AG04450 (cell line): ENCODE measurements at places on chromosomes 3 and 15.

GRCh38 chr3:126358038-126358815, 1.0 kb upstream of the KLF15 start:
- DNase-seq: no peak

DNA sequence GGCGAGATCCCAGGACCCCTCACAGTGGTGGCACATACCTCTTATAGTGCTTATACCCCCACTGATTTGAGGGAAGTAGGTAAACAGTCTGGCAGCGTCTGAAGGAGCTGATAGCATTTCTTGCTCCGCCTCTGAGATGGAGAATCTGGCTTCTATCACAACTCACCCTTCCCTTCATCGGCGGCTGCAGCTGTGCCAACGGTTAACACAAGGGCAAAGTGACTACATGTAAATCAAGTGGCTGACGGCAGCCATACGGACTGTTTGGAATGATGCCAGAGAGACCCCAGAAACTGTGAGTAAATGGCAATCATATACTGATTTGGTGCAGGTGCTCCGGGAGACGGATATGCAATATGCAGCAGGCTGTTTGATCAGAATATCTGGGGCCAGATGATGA, 66.8 kb upstream of the UNC13C start:
- DNase-seq: no peak

DNA sequence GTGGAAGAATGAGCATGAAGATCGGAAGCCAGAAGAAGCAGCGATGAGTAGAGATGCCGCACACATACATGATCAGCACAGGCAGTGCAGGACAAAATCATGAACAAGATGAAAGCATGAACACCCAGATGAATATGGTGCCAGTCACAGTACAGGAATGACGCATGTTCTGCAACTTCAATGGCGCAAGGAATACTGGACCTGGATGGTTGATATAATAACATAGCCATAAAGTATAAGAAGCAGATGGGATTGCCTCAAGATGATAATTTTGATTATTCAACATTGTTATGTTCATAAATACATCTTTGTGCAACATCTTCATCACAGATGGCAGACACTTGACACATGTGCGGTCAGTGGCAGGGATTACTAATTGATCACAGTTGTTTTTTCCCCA, 59.7 kb upstream of the SLCO3A1 start:
- DNase-seq: no peak

- no peak for DNase-seq
Observed at GRCh38 chr3:27907929-27908328, 185.8 kb upstream of the EOMES start.

DNA sequence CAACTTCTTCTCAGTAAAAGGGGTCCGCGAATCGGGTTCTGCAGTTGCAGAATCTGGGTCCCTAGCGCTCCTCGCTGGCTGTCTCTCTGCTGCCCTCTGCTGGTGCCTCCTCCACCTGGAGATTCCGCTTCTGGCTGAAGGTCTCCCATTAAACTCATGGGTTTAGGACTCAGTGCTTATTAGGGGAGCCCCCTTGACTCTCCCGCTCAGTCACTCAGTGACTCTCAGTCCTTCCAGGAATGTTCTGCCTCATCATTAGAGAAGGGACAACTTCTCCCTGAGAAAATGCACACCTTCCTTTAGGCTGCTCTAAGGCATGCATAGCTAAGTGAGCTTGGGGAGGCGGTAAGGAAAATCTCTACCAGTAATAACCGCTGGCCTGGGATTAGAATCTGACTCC, 7.1 kb downstream of the CPN2 start:
- no peak for DNase-seq

- DNase-seq: no peak
Observed at GRCh38 chr3:150936693-150937092, 31.5 kb upstream of the MINDY4B start.

GRCh38 chr15:23773093-23773492, 86.0 kb upstream of the NDN start:
- no peak for DNase-seq

- DNase-seq: no peak
Observed at GRCh38 chr3:166455744-166456143, 618.5 kb upstream of the BCHE start.

DNA sequence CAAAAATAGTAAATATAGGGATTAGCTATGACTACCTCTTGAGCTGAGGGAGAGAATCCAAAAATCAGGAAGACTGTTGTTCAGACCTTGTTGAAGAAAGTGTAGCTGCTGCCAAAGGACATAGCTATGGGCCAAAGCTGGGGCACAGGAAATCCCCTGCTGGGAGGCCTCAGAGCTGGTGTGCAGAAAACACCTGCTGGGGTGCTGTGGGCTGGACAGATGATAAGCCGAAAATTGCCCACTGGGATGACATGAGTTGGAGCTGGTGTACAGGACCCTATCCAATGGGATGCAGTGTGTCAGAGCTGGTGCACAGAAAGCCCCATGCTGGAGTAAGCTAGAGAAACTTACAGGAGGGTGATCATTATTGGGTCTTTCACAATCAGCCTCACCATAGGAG, 121.9 kb downstream of the NEO1 start:
- no peak for DNase-seq

GRCh38 chr3:54999159-54999558, 71.3 kb upstream of the LRTM1 start:
- peak; percentile 46 for DNase-seq

- no peak for DNase-seq
Observed at GRCh38 chr3:138578141-138578540, 15.9 kb downstream of the CEP70 start.
